ENCODE measurements at places on chromosomes 6 and 20.

DNA sequence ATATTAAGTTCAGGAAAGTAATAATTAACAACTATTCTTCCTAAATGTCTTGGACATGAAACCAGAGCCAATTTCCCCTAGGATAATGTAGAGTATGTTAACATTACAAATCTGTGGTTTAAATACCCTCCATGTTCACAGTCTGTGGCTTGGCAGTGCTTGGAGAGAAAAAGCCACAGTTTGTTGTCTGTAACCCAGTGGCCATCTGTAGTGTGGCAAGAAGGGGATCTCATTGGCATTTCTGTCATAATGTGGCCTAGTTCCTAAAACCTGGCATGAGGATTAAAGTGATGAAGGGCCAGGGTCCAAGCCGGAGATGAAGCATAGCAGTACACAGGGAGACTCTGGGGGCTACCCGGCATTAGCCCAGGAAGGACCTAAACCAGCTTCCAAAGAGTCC lies 31.2 kb downstream of the SYNE1 start:
- DNase-seq, result no peak

GRCh38 chr6:47342824-47343223 lies 33.1 kb upstream of the TNFRSF21 start:
- DNase-seq, result no peak

DNA sequence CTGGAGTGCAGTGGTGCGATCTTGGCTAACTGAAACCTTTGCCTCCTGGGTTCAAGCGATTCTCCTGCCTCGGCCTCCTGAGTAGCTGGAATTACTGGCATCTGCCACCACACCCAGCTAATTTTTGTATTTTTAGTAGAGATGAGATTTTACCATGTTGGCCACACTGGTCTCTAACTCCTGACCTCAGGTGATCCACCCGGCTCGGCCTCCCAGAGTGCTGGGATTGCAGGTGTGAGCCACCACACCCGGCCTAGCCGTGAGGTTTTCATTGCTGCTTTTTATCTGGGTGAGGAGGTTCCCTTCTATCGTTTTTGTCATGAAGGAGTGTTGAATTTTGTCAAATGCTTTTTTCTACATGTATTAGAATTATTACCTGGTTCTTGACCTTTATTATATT lies 23.9 kb downstream of the SRC start:
- no peak for DNase-seq

DNA sequence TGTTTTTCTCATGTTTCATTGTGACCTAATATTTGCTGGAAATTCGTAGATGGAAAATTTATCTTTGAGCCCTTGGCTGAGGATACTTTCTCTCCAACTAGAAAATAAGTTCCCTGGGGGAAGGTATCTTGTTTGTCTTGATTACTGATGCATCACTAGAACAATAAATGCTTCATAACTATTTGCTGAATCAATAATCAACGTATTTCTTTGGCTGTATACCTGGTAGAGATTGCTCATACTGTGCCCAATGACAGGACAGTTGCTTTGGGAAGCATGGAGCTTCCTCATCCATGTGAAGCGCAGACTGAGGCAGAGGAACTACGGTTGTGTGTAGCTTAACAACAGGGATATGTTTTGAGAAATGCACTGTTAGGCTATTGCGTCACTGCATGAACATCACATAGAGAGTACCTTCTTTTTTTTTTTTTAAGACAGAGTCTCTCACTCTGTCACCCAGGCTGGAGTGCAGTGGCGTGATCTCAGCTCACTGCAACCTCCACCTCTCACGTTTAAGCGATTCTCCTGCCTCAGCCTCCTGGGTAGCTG lies 34.2 kb upstream of the RPN2 start:
- DNase-seq, result no peak

DNA sequence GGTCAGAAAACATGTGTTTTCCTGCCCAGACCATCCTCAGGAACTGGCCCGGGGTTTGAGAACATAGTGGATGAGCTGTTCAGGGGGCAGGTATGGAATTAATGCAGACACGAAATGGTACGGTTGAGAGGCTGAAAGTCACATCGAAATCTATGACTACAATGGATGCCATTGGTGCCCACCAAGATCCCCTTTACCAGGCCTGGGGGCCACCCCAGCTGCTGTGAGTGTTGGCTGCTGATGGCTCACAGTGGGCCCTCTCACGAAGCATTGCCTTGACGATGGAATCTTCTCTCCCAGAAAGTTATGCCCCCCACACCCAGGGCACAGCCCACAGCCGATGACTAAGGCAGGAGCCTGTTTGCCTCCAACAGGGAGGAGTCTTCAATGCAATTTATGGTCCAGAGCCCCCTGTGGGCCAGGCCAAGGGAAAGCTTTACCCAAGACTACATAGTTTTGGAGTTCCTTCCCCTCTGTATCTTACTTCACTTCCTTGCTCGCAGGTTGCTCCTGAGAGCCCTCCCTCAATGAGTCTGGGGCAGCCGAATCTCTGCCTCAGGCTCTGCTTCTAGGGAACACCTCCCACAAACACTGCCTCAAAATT lies 92.6 kb downstream of the BFSP1 start:
- DNase-seq, result no peak

GRCh38 chr20:330233-331149 lies 5.1 kb downstream of the SOX12 start:
- no peak for DNase-seq

DNA sequence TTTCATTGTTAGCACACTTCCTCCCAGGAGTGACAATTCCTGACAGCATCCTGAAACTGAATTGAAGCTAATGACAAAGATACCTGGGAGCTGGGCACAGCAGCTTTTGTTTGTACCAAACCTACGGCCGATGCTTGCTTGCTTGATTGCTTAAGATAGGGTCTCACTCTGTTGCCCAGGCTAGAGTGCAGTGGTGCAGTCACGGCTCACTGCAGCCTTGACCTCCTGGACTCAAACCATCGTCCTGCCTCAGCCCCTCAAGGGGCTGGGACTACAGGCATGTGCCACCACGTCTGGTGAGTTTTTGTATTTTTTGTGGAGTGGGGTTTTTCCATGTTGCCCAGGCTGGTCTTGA lies 84.7 kb upstream of the SCP2D1 start:
- DNase-seq, result no peak

DNA sequence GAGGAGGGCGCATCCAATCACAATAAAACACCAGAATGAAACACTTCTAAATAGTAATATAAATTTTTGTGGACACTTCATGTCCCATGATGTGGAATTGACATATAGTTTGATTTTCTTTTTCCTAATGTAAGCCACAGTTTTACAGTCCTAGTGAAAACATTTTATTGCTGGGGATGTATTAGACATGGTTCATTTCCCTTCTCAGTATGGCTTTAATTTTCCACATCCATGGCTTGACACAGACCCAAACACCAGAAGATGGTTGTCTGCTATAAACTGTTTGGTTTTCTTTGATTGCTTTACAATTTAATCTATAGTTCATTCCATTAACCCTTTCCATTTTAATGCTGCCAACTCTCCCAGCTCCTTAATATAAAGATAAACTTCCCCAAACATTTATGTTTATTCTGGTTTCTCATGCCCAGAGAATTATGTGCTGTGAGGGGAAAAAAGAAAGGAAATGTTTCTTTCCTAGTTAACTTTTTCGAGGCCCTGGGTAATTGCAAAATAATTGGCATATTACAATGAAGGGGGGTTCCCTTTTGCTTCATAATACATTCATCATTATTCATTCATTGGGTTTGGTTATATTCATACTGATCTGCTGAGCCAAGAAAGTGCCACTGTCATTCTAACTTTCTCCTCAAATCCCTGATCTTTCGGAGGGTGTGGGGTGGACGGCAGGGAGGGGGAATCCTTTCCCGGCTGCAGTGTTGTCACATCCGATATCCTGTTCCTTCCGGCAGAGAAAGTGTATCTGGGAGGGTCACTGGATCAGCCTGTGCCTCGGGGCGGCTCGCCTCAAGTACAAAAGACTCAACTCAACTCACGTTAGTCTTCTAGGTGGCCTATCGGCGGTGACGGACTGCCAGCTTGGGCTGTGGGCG lies 127.6 kb upstream of the TFAP2D start:
- no peak for DNase-seq

DNA sequence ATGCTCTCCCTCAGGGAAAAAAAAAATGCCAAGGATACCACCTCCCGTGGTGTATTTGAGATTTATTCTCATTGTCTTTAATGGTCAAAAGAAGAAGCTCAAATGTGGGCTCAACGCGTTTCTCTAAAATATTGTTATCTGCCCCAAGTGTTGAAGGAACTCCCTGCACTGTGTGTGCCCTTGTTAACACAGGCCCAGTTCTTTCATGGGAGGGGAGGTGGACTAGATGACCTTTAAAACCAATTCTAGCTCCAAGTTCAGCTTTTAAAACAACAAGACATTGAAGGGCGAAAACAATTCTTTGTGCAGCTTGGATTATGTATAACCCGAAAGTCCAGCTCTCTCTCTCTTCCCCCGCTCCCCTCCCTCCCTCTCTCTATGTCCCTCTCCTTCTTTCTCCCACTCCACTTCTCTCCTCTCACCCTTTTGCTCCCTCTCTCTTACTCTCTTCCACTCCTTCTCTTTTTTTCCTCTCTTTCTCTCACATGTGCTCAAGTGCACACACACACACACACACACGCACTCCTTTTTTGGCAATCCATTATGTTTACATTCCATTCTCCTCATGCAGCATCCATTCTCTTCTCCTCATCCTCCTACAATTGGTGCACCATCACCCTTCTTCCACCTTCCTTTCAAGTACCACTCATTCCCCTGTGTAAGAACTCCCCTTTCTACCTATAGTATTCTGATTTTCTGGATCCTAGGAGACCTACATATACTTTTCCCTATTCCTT lies 8.5 kb downstream of the HLA-DMB start:
- DNase-seq, result peak; percentile 20

DNA sequence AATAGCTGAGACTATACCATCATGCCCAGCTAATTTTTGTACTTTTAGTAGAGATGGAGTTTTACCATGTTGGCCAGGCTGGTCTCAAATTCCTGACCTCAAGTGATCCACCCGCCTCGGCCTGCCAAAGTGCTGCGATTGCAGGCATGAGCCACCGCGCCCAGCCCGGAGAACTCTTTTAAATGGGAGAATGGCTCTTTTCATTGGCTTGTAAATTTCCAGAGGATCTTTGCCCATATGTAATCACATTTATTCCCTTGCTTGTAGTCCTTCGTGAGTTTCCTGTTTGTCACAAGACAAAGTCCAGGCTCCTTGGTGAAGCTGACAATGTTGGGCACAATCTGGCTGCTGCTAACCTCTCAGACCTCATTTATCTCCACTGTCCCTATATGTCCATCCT lies 135.1 kb downstream of the CEP57L1 start:
- no peak for DNase-seq

GRCh38 chr6:44078827-44079671 lies 48.2 kb downstream of the MRPL14 start:
- no peak for DNase-seq

- DNase-seq, result no peak
Observed at GRCh38 chr6:169415179-169415578, 161.5 kb upstream of the THBS2 start.

DNA sequence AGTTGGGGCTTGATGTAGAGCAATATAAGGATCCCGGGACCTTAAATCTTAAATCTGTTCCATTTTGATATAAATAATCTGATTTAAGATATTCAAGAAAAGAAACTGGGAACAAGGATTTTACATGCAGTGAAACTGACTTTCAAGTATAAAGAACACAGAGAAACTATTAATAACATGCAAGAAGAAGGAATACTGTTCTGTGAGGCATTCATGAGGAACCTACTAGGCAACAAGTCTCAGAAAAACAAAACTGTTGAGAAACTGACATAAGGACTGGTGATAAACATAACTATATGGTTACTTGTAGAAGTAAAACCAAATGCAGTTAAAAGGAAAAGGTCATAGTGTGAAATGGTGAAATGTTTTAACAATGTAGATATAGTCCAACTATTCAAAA lies 15.8 kb downstream of the HDDC2 start:
- no peak for DNase-seq

DNA sequence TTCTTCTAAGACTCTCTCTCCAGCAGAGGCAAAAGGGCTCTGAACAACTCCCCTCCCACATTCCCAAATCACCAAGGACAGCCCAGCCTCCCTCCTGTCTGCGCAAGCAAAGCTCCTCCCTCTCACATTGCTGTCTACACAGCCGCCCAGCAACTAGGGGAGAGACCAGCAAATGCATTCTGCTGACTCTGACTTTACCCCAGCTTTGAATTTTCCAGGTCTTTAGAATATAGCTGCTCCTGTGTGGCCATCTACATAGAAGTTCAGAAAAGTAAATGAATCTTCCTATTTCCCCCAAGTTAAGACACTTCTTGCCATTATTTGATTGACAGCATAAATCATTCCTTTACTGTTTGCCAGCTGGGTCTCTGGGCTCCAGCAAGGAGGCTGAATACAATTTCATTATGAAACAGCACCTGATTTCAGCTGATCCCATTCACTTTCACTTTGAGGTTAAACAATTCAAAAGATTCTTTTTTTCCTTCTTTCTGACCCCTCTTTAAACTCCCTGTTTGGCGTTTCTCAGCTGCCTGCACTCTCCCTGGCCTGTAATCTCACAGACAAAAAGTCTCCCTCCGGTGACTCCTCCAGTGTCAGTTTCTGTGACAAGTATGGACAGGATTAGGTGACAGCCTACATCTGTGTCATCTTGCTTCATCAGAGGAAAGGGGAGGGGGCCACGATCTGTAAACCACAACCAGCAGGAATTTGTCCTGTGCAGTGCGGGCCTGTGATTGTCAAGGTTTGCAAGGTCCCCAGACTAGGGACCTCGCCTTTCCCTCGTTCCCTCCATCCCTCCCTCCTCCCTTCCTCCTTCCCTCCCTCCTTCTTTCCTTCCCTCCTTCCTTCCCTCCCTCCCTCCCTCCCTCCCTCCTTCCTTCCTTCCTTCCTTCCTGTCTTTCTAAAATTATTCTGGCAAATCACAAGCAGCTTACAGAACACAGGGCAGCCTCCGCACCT lies 205.6 kb upstream of the RIN2 start:
- DNase-seq, result no peak

GRCh38 chr6:93177438-93177837 lies 241.9 kb downstream of the EPHA7 start:
- no peak for DNase-seq

DNA sequence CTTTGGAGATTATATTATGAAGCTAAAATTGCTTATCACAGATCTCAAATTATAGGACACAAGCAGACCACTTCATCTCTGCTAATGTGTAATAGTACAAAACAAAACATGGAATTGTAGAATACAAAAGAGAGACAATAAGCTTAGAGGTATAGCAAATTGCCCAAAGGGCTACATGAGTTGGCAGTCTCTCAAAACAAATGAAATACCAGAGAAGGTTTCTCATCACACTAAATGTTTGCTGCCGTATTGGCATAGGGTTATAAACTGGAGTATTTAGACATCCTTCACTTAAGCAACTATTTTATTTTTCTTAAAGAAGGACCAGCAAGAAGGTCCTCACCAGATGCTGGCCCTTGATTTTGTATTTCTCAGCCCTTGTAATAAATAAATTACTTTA lies 5.9 kb upstream of the EYA4 start:
- no peak for DNase-seq

DNA sequence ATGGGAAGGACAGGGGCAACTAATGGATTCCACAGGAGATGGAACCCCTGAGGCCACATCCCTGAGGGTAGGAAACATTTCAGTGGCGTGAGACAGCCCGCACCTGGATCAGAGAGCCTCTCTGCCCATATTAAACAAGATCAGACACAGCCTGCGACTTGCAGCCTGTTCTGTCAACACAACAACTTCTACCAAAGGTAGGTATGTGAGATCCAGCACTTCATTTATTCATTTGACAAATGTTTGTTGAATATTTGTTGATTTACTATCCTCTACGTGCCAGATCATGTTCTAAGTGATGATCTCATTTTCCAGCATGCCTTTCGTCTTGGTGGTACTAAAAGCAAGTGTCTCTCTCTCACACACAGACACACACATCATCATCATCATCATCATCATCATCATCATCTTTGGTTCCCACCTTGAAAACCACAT lies 43.2 kb upstream of the NT5E start:
- no peak for DNase-seq

GRCh38 chr6:83429857-83430610 lies 817 bp downstream of the ME1 start:
- DNase-seq, result no peak

All from fibroblast of skin of left quadriceps (primary cell).